ENCODE measurements at places on chromosomes 16 and 17. TPM values are rescaled to one million over a fixed set of nuclear protein-coding genes. Genes with fewer than 3 reads are reported as not detected.
A peak's percentile ranks its signal among the peaks of the same experiment; 100 is the strongest.

NPIPA5 gene
- 12.0 TPM for total RNA-seq

SLC47A1 gene
- total RNA-seq, result 13.4 TPM

TUBG2 gene
- total RNA-seq, result 19.8 TPM

ZNF200 gene
- total RNA-seq, result 7.4 TPM

CDH1 gene
- total RNA-seq, result 128 TPM

- no peak for DNase-seq
These were observed 8.4 kb downstream of the C16orf95 start for GRCh38 chr16:87308826-87309225.

- no peak for DNase-seq
These were observed 409.9 kb downstream of the SLC39A11 start for GRCh38 chr17:72682605-72683004.

DNA sequence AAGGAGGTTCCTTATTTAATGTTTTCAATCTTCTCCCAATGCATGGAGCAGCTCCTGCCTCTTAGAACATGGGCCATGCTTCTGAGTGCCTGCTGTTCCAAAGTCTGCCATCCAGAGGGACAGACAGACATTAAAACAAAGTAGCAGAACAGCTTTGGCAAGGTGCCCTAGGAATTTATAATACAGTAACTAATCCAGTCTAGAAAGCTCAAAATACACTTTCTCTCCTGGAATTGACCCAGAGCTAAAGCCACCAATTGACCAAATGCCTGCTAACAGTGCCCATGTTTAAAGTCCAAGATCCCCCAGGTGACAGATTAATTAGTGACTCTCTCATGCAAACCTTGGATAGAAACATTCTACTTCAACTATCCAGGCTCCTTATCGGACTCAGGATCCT is 11.1 kb upstream of the CHRNE start:
- DNase-seq, result no peak

- DNase-seq, result no peak
These were observed 15.3 kb downstream of the CCL11 start for GRCh38 chr17:34300652-34301370.

- DNase-seq, result no peak
These were observed 130.5 kb downstream of the NPIPB5 start for GRCh38 chr16:22641131-22641628.

GRCh38 chr17:45127548-45128300 is 4.6 kb downstream of the PLCD3 start:
- no peak for DNase-seq

DNA sequence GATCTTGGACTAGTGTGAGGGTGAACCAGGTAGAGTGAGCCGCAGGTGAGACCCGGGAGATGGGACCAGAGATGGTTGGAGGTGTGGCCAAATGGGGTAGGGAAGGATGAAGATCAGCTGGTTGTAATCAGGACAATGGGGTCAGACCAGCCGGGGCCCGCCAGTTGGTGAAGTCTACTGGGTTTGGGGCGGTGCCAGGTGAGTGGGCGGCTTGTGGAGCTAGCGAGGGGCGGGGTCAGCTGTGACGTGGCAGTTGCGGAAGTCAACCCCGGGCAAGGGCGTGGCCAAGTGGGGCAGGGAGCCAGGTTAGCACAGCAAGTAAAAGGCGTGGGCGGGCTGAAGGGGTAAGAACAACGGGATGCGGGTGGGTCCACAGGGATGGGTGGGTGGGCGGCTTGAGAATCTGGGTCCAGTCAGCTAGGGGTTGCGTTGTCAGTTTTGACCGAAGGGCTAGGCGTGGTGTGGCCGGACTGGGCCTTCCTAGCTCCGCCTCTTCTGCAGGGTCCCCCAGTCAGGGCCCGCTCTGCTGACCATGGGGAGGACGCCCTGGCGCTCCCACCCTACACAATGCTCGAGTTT is 25.5 kb upstream of the ALKBH5 start:
- peak; percentile 99 for DNase-seq

DNA sequence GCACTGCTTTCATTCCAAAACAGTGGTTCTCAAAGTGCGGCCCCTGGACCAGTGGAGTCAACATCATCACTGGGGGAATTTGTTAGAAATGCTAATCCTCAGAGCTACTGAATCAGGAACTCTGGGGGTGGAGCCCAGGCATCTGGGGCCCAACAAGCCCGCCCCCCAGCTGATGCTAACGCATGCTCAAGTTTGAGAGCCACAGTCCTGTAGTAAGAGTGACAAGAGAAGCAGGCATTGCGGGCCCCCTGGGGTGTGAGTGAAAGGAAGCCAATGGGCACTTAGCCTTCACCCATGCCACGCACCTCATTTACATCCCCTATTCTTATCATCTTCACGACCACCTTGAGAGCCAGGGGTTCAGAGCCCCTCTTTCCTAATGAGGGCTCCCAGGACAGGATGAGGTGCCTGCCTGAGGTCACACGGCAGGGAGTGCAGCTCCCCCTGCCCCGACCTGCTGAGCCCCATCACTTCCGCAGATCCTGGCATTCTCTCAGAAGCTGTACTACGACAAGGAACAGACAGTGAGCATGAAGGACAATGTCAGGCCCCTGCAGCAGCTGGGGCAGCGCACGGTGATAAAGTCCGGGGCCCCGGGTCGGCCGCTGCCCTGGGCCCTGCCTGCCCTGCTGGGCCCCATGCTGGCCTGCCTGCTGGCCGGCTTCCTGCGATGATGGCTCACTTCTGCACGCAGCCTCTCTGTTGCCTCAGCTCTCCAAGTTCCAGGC is 9.1 kb downstream of the CA4 start:
- no peak for DNase-seq

DNA sequence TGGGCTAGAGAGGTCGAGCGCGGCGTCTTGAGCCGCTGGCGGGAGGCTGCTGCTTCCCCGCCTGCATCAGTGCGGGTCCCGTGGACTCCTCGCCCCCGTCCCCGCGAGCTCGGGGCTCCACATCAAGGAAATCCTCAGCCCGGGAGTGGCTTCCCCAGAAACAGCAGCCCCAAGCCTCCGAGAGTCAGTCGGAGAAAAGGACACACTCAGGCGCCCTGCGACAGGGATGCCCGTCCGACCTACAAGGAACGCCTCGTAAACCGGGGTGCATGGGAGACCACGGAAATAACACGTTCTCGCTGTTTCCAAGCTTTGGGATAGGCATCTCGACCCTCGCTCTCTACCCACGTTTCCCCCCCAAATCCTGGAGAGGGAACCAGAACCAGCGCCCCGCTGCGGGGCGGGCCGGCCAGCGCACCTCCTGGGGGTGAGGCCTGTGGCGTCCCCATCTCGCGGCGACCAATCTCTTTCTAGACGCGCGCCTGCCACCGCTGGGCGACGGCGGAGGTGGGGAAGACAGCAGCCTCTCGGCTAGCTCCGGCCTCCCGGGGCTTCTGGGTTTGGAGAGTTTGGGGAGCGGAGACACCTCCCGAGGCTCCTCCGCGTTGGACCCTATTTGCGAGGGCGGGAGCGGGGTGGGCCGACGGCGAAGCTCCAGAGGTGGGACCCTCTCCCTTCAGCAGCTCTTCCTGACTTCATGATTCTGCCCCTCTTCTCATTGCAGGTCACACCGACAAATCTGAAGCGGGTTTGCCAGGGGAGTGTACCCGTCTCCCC is 759 bp upstream of the TP53I13 start:
- peak; percentile 90 for DNase-seq

DNA sequence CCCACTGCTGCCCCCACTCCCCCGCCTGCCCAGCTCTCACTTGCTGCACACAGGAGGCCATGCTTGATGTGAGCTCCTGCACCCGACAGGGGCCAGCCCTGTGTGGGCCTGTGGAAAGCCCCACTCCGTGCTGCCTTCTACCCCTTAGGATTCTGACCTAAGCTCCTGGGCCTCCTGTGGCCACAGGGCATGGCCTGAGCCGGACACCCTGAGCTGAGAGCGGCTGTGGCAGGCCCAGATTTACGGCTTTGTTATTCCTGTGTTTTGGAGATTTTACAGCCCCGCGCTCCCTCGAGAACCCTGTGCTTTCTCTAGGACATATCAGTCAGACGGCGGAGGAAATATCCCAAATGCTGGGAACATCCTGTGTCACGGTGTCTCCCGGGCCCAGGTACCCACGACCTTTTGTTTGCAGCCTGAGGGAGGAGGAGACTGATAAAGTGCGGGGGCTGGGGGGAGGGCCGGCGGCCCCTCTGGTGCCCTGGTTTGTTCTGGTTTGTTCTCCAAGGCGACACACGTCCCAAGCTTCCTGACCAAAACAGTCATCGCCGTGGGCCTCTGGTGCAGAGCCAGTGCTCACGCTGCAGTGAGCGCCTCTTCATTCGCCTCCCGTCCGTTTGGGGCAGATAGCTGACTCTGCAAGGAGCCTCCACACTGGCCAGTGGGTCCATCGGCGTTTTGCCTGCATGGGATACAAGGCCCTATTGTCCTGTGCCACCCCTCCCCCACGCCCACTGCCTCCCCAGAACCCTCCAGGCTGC is 363.4 kb downstream of the C16orf95 start:
- DNase-seq, result no peak

DNA sequence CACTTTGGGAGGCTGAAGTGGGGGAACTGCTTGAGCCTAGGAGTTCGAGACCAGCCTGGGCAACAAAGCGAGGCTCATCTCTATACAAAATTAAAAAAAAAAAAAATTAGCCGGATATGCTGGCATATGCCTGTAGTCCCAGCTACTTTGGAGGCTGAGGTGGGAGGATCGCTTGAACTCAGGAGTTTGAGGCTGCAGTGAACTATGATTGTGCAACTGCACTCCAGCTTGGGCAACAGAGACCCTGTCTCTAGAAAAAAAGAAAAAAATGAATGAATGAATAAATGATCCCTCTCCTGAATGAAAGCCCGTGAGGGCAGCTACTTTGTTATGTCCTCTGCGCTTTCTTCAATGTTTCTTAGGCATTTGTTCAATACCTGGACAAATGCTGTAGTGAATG is 27.7 kb upstream of the DHX8 start:
- DNase-seq, result no peak

DNA sequence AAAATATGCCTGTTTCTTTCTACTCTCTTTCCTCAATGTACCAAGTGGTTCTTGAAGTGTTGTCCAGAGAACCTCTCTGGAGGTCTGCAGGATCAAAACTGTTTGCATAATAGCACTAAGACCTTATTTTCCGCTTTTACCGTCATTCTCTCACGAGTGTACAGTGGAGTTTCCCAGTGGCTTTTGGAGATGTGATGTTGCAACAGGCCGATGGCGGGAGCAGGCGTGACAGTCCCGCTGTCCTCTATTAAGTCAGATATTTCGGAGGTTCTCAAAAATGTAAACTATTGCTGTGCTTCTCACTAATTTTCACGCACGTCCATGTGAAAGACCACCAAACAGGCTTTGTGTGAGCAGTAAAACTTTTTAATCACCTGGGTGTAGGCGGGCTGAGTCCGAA is 8.3 kb upstream of the GPRC5B start:
- DNase-seq, result no peak

- DNase-seq, result peak; percentile 69
These were observed 13.3 kb downstream of the GGA2 start for GRCh38 chr16:23496821-23497542.

GRCh38 chr17:81494626-81495377 is 17.8 kb downstream of the ACTG1 start:
- no peak for DNase-seq

DNA sequence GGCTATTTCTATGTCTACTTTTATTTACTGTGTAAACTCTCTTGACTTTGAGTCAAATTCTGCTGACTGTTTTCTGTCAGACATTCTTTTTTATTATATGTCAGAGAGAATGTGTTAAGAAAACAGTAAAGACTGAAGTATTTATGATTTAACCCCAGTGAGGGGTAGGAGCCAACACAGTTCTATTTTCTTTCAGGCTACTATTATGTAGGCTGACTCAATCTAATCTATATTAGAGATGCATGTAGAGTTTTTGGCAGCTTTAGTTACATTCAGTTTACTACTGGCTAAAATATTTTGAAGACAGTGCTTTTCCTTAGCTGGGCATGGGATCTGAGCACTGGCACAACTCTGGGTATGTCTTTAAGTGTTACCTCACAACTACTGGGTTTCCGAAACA is 1108.0 kb downstream of the CDH11 start:
- no peak for DNase-seq

GRCh38 chr17:27994586-27994985 is 47.9 kb upstream of the NLK start:
- no peak for DNase-seq

- DNase-seq, result no peak
These were observed 3.2 kb upstream of the MYLK3 start for GRCh38 chr16:46751381-46751780.
